ENCODE measurements at places on chromosomes 1 and 21.

DNA sequence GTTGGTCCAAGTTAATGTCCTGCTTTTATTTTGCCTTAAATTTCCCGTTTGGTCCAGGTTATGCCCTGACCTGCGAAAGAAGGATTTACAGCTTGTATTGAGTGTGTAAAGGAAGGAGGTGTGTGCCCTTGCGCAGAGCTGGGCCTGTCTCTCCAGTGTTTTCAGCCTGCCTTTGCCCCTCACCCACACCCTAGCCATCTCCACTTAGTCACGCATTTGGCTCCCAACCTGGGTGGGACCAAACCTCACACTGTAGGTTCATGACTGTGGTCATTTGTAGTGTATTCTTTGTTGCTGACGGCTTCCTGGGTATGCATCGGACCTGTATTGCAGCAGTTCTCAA lies 572 bp upstream of the SRSF10 start:
- peak overlapping the region; percentile 98 for H3K27ac ChIP-seq
- no peak for DNase-seq
- H3K4me3 ChIP-seq, result peak overlapping the region; percentile 86
- peaks cover 30% of the 10 kb centered on the region for H3K4me1 ChIP-seq
- H3K36me3 ChIP-seq, result peaks cover 29% of the 10 kb centered on the region

DNA sequence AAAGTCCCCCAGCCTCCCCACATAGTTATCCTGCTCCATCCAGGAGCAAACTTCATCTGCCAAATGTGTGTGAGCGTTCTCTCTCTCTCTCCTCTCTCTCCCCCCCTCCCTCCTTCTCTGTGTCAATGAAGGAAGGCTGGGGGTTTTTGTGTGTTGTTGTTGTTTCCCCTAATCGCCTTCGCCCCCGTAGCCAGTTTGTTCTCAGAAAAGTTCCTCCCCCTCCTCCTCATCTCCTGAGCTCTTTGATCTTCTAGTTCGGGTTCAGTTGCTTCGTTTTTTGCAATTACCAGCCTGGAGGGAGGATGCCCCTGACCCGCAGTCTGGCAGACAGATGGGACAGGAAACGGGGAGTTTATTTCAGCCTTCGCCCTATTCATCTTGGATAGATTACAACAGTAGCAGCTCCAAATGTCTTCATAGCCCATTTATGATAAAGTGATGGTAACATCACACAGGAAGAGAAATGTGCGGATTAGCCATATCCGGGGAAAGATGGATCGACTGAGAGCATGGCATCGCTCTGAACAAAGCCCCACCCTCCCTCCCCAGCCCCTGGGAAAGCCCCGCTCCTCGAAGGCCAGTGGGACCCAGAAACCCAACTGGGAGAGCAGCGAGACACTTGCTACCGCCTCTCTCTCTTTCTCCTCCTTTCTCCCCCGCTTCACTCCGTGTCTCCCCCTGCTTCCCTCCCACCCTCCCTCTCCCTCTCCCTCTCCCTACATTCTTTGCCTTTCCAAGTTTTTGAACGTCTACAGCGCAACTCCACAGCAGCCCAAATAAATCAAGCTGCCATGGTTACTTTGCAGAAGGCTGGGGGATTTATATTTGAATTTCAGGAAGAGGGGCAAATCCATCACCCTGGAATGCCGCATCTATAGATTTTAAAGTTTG lies 139.7 kb upstream of the ARHGEF16 start:
- H3K4me1 ChIP-seq, result peaks cover 15% of the 10 kb centered on the region
- peaks cover 30% of the 10 kb centered on the region for H3K27me3 ChIP-seq
- H3K4me3 ChIP-seq, result no peak overlapping the region
- peak overlapping the region; percentile 95 for H3K27ac ChIP-seq
- H3K36me3 ChIP-seq, result no peaks in the 10 kb centered on the region

GRCh38 chr1:159408862-159409400 lies 23.1 kb upstream of the OR10J4 start:
- H3K36me3 ChIP-seq, result no peaks in the 10 kb centered on the region
- peaks cover 19% of the 10 kb centered on the region for H3K27me3 ChIP-seq
- no peak for DNase-seq
- H3K4me1 ChIP-seq, result no peaks in the 10 kb centered on the region
- no peak overlapping the region for H3K4me3 ChIP-seq
- H3K27ac ChIP-seq, result no peak overlapping the region

DNA sequence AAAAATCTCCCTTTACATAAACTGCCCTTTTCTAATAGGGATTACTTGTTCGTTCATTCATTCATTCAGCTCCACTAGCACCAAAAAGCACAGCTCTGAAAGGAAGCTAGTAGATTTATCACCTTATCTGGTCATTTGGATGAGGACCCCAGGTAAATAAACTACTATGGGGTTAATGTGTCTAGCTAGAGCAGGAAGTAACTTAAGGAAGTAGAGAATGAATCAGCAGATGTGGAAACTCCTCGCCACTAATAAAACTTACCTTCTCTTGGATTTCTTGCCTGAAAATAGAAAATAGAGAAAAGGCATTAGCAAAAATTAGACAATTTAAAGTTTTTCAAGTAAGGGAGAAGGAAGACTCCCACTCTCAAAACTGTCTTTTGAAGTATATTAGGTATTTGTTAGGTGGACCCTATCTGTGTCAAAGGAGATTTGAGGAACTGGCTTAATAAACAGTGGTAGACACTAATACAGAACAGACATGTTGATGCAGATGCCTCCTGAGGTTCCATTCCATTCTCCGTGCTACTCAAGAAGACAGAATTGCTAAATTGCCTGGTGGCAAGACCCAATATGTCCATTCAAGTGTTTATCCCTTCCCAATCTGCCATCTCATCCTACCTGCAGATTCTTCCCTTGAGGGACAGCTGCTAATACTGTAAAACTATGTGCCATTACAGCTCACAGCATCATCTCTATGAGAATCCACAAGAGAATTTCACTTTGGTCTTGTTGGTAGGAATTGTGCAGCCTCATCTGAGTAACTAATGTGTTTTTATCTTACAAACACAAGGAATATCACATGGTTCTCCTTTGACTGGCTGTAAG lies 14.9 kb downstream of the SELL start:
- peaks cover 3% of the 10 kb centered on the region for H3K36me3 ChIP-seq
- no peaks in the 10 kb centered on the region for H3K27me3 ChIP-seq
- H3K27ac ChIP-seq, result no peak overlapping the region
- DNase-seq, result no peak

- H3K27me3 ChIP-seq, result no peaks in the 10 kb centered on the region
- H3K36me3 ChIP-seq, result peaks cover 4% of the 10 kb centered on the region
- no peak for DNase-seq
- H3K4me3 ChIP-seq, result no peak overlapping the region
- no peak overlapping the region for H3K27ac ChIP-seq
- H3K4me1 ChIP-seq, result no peaks in the 10 kb centered on the region
Observed at GRCh38 chr1:232486454-232487207, 143.3 kb downstream of the SIPA1L2 start.
